T-cell (primary cell): ENCODE measurements at places on chromosomes 2 and 18.

- no peak for DNase-seq
Observed at GRCh38 chr2:73292316-73292905, 937 bp downstream of the EGR4 start.

- DNase-seq = no peak
Observed at GRCh38 chr2:190506666-190507065, 27.9 kb downstream of the NEMP2 start.

DNA sequence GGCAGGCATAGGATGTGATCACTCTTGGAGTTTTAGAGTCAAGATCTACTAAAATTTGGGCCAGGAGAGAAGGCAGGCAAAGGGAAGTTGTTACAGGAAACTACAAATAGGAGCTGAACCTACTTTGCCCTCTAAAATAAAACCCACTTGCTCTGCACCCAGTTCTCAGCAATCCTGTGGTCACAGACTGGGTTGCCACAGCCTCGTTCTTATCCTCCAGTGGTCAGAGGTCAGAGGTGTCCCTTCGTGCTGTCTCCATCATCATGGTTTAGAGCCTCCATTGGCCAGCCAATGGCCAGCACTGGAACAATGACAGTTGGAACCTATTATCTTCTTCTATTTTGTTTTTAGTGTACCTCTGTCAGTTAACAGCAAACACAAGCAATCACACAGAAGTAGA, 90.7 kb upstream of the TNP1 start:
- no peak for DNase-seq

- DNase-seq = no peak
Observed at GRCh38 chr2:99729104-99730025, 239.5 kb upstream of the REV1 start.

- DNase-seq = no peak
Observed at GRCh38 chr2:99670768-99671734, 181.2 kb upstream of the REV1 start.

GRCh38 chr2:108182489-108182888, 57.3 kb upstream of the SULT1C3 start:
- DNase-seq = no peak

DNA sequence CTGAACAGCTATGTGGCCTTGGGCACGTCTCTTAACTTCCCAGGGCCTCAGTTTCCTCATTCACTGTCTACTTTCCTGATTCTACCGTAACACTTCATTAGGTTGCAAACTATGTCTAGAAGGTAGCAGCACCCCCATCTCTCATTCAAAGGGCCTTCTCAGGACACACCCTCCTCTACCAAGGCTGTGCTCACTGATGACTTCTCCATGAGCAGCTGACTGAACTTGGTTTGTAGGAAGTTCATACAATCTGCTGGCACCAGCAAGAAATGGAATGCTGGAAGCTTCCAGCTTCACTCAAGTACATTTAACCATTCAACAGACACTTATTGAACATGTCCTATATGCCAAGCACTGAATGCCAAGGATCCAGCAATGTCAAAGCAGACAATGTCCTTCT, 250.8 kb upstream of the CTAGE1 start:
- no peak for DNase-seq

GRCh38 chr2:109452318-109453305, 161.2 kb downstream of the SEPTIN10 start:
- no peak for DNase-seq

GRCh38 chr2:231605607-231606091, 13.0 kb downstream of the TEX44 start:
- DNase-seq = peak; percentile 24

- no peak for DNase-seq
Observed at GRCh38 chr2:26454561-26455001, 23.3 kb downstream of the OTOF start.

DNA sequence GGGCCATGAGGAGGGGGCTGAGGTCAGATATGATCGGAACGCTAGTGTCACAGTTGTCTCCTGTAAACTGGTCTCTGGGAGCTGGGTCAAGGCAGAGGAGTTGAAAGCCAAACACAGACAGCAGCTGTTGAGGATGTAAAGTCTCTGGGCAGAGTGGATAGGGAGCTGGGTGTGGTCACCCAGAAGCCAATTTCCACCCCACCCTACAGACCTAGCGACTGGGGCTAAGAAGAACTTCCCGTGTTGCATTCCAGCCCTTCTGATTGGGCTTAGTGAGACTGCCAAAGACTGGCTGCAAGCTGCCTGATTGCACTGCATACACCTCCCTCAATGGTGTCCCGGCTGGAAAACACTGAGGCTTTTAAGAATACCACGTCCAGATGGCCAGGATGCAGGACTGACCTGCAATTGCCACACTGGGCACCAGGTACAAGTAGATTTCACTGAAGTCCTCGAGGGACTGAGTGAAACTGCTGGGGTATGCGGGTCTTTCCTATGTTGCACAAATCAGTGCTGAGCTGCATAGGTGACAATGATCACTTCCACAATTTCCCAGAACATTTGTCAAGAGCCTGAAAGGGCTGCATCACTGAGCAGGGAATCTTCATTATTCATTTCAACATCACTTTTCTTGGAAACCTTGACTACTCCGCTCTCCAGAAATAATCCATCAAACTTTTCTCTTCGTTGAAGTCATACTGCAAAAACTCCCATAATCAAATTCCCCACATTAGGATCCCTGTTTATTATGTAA, 43.1 kb upstream of the EML4 start:
- DNase-seq = no peak

- no peak for DNase-seq
Observed at GRCh38 chr2:233654501-233654900, 17.2 kb upstream of the UGT1A9 start.

- DNase-seq = no peak
Observed at GRCh38 chr2:112031473-112032223, 23.4 kb upstream of the TMEM87B start.

- no peak for DNase-seq
Observed at GRCh38 chr2:196284144-196284844, 112.9 kb upstream of the STK17B start.

- DNase-seq = no peak
Observed at GRCh38 chr18:31631526-31631925, 39.8 kb downstream of the TTR start.

- DNase-seq = no peak
Observed at GRCh38 chr2:195706161-195706900, 49.3 kb downstream of the SLC39A10 start.

DNA sequence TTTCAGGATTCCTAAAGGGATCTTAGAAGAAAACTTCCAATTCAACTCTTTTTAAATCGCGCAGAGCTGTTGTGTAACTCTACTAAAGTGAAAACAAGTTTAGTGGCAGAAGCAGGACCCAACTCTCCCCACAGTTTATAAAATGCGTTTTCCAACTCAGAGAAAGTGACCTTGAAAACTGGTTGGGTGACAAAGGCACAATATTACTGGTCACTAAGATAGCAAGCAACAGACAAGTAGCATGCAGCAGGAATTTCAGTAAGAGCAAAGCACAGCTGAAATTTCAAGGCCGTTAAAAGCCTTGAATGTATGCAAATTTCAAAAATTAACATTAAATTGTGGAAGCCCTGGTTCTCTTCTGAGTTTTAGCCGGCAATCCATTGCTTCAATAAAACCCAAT, 66.9 kb downstream of the STK39 start:
- no peak for DNase-seq

GRCh38 chr2:176117162-176117822, 714 bp downstream of the HOXD10 start:
- no peak for DNase-seq

DNA sequence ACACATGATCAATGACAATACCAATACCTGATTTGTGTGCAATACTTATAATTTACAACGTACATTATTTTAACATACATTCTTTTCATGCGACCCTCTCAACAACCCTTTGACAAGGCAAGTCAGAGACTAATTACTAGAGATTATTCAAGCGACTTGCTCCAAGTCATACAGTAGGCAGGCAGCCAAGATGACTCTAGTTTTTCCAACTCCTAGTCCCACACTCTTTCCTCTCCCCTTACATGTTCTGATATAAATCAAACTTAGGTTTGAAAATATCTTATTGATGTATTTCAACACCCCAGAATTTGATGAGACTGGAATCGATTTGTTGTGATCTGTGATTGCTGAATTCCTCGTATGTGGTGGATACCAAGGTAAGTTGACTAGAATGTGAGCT, 8.0 kb upstream of the CYP27C1 start:
- DNase-seq = no peak

GRCh38 chr2:188582211-188582610, 290.5 kb downstream of the GULP1 start:
- DNase-seq = no peak

GRCh38 chr18:13573750-13574149, 152.6 kb downstream of the FAM210A start:
- DNase-seq = no peak

DNA sequence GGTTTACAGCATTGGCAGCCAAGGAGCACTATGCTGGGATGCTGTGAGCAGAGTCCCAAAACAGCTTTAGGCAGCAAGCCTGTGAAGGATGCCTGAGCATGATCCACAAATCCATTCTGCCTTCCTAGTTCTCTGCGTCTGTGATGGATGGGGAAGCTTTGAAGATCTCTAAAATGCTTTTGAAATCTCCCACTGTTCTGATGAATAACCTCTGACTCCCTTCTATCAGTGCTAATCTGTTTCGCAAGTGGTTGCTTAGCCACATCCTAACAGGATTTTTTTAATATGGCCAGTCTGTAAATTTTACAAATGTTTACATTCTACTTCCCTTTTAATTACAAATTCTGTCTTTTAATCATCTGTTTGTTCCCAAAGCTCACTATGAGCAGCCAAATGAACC, 319.2 kb downstream of the GULP1 start:
- no peak for DNase-seq

DNA sequence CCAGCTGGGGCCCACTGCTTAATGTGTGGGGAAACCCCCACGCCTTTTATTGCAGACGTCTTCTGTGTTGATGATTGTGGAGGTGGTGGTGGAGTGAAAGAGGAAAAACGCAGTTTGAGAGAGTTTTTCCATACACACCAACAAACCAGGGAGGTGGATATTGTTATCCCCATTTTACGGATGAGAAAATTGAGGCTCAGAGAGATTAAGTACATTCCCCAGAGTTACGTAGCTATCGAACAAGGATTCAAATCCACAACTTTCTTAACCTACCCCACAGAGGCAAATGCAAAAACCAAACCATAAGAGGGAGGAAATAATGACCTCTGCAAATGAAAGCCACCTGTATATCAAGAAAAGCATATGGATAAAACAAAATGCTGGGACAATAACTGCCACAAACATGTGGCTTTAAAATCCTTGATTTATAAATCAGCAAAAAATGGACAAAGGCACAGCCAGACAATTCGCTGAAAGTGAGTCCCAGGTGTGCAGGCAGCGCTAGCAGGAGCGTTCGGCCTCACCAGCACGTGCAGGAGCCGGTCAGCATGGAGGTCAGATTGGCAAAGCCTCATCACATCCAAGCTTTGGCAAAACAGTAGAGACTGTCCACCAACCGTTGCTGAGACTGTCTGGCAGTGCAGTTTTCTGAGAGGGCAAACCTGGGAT, 12.6 kb upstream of the RAB17 start:
- no peak for DNase-seq

GRCh38 chr2:227163998-227164762, at the start of the genes COL4A3 and COL4A4:
COL4A3 (plus strand) TSS chr2:227164624; CDS start chr2:227164727, 103 bp downstream.
COL4A4 (minus strand) TSS chr2:227164205; CDS start chr2:227147483, 16,722 bp downstream.
- DNase-seq = no peak

GRCh38 chr2:213010106-213010779, 141.2 kb downstream of the IKZF2 start:
- no peak for DNase-seq

GRCh38 chr2:24101992-24102391, 17.4 kb upstream of the TP53I3 start:
- DNase-seq = no peak

DNA sequence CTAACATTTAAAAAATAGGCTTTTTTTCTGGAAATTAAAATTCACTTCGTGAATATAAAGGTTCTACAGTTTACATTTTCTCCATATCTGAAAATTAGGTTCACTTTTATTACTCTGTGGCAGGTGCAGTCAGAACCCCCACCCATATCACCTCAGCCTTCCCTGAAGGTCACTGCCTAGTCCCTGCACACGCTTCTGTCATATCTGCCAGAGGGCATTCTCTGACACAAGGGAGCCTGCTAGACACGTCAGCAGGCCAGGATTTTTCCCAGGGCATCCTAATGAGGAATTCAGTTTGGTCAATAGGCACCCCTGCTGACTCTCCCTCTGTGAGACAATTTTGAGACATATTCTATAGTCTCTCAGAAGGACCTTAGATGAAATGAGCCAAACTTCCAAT, 475.7 kb upstream of the PKDCC start:
- no peak for DNase-seq

DNA sequence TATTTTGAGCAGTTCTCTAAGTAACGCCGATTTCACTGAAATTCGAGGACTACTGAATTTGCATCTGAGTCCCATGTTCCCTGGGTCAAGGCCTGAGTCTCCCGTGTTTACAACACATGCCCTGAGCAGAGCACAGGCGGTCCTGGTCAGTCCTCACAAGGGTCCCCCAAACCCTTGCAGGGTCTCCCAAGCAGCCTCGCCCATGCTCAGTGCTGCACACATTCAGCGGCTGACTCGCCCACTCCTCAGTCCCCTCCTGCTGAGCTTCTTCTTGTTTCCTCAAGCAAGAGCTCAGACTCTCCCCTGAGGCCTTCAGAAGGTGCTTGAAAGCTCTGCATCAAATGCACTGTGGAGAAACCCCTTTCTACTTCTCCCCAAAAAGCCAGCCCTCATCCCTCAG, 114.6 kb downstream of the INHBB start:
- no peak for DNase-seq

DNA sequence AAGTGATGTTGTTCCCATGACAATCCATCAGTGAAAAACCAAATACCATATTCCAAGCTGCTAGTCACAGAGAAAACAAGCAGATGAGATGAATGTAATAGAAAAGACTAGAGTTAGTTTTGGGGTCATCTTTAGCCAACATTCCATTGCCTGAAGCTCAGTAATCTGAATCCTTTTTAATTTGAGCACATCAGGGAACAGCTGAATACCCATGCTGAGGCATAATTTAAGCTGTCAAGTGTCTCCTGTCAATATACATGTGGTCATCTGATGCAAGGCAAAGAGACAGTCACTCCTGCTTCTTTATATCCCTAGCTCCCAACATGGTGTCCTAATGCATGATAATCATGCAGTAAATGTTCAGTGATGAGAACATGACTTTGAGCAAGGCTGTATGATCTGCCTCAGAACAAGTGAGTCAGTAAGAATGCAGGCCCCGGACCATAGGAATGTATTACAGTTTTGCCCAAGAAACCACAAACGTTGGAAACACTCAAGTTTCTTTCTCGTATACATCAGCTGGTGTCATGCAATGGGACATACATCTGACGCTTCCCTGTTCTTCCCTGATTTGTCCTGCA, 48.0 kb downstream of the CDK15 start:
- no peak for DNase-seq

- DNase-seq = no peak
Observed at GRCh38 chr2:30030361-30030760, 109.0 kb upstream of the ALK start.
